ENCODE measurements at places on chromosomes 11 and 22.

DNA sequence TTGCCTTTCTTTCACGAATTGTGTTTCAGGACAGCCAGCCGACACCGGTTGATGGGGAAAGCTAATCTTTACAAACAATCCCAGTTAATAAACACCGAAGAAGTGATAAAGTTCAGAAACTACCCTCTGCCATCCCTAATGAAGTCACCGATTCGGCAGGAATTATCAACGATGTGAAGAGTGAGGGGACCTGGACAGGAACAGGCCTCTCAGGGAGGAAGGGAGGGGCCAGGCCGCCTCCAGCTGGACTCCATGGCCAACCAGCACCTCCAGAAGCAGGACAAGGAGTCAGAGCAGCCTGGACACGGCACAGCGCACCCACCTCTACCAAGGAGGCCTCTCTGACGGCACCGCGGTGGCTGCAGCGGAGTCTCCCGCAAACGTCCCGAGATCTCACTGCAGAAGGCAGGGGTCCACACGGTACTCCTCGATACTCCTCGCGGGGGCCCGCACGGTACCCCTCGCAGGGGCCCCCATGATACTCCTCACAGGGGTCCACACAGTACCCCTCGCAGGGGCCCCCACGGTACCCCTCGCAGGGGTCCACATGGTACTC is 3.9 kb downstream of the TOLLIP start:
- no peak for DNase-seq

- no peak for DNase-seq
These were observed 6.0 kb downstream of the NEAT1 start for GRCh38 chr11:65428578-65429067.

DNA sequence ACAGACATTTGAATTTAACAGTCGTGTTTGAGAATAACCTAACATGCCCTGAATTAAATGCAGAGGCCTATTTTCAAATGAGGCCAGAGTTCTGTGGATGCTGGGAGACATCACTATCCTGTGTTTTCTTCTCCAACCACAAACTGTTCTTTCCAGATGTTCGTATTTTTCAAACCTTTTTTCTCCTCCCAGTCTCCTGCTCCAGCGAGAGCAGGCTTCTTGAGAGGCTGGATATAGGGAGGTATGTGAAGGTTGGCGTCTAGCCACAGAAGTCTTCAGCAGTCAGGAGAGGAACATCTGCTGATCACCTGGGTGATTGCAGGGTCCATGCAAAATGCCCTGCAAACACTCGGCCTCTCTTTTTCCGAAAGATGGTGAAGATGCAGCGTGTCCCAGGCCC is 126.3 kb downstream of the C11orf91 start:
- DNase-seq, result no peak

DNA sequence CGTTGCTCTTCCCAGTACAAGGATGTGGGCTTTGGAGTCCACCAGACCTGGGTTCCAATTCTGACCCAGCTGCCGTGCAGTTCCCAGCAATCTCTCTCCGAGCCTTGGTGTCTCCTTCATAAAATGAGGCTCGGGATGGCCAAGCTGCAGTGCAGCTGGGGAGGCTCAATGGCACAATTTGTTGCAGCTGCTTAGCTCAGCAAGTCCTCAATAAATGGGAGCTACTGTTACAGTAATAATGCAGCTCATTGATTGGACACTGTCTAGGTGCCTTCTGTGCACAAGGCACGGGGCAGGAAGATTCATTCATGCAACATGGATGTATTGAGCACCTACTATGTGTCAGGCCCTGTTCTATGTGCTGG is 37.1 kb downstream of the SHISAL1 start:
- DNase-seq, result no peak

DNA sequence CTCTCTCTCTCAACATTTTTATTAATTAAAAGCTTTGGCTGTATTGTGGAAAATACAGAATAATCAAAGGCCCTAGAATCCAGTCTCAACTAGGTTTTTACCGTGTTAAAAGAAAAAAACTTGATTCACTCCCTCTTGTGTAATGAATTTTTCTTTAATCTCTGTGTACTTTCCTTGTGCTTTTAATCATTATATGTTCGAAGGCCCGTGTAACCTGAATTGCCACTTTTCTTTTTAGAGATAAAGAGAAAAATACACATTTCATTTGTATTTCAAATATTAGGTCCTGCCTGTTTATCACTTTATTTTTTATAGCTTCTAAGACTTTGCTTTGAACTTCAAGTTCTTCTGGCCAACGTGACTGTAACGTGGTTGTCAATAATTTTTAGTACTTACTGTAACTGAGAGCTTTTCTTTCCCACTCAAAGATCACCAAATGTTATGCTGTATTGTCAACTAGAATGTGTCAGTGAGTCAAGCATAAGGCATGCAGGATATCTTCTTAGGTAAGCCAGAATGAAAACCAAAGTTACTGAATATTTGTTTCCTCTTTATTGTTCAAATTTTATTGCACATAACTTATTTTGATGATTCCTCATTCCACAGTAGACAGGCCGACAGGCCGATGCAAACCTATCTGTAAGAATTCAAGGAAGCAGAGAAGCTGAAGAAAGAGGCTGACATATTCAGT is 23.3 kb upstream of the FAR1 start:
- DNase-seq, result no peak

DNA sequence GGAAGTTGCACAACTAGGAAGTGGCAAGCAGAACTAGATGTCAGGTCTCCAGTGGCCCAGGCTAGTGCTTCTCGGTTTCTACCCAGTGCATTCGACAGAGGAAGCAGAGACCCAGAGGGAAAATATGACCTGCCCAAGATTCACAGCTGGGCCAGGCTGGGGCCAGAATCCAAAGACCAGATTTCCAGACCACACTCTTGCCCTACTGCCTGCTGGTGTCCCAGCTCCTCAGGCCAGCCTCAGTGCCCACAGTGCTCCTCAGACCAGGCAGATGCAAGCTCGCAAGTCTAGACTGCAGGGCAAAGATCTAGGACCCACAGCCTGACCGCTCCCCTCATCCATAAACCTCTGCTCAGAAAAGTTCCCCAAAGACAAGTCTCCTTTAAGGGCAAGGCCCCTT is 262.6 kb downstream of the BUD13 start:
- no peak for DNase-seq

DNA sequence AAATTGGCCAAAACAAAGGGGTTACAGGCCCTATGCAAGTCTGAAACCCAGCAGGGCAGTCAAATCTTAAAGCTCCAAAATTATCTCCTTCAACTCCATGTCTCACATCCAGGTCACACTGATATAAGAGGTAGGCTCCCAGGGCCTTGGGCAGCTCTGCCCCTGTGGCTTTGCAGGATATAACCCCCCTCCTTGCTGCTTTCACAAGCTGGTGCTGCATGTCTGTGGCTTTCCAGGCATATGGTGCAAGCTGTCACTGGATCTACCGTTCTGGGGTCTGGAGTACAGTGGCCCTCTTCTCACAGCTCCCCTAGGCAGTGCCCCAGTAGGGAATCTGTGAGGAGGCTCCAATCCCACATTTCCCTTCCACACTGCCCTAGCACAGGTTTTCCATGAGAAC is 519.6 kb downstream of the ETS1 start:
- no peak for DNase-seq
